ENCODE measurements at places on chromosomes 7 and 10. TPM values are rescaled to one million over a fixed set of nuclear protein-coding genes. Genes with fewer than 3 reads are reported as not detected.

GRCh38 chr10:58179238-58179637, 88.5 kb downstream of the IPMK start:
- peak; percentile 58 for DNase-seq

The ITPRIP gene
- 1.3 TPM for total RNA-seq

GRCh38 chr10:119104654-119105015, 722 bp downstream of the DENND10 start:
- DNase-seq: no peak

GRCh38 chr7:2796358-2797352, 47.5 kb downstream of the GNA12 start:
- no peak for DNase-seq

- no peak for DNase-seq
Observed at GRCh38 chr7:91251877-91252276, 12.4 kb upstream of the FZD1 start.

The GAD2 gene
- not detected for total RNA-seq

The MMRN2 gene
- 1.8 TPM for total RNA-seq

DNA sequence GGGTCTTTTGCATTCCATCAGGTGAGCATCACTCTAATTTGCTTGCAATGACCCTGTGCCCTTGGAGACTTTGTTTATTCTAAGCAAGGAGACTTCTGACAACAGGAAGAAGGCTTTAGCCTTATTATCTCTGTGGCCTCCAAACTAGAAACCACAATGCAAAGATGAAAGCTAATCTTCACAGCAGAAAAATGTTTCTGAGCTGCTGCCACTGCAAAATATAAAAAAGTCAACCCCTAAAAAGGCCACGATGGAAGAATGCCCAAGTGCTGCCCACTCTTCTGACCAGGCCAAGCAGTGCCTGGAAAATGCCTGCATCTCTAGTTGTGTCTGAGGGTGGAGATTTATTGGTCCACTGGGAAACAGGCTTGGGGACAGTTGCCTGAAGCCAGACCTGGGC, 299.9 kb downstream of the C7orf25 start:
- DNase-seq: no peak

The COPS6 gene
- 76.6 TPM for total RNA-seq

DNA sequence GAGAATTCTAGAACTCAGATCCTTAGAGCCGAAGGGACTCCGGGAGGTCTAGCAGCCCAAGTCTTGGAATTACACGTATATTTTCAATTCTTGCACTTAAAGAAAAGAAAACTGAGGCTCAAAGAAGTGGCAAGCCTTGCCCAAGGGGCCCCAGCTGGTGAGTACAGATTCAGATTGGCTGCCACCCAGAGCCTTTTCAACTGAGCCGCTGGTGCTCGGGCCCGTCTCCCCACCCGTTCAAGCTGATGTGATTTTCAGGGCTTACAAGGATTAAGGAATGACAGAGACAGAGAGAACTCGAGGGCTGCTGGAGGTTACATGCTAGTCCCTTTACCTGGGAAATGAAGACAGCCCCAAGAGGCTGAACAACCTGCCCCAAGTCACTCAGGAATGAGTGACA, 117.8 kb downstream of the ABLIM1 start:
- no peak for DNase-seq

GRCh38 chr7:26813432-26813831, 51.0 kb downstream of the SKAP2 start:
- DNase-seq: peak; percentile 63

DNA sequence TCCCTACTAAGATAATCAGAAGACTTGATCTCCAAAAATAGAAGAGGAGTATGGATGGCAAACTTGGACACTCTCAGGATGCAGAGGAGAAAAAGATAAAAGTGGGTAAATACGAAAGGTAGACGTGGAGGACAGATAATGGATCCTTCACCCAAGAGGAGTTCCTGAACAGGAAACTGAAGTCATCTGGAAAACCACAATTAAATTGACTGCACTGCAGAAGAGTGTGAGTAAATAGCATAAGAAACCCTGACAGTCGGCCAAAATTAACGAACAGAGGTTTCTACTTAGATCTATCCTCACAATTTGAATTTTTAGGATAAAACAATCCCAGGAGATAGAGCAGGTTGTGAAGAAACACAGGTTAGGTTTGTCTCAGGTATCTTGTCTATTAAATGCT, 70.5 kb downstream of the SDK1 start:
- DNase-seq: no peak

GRCh38 chr10:116056445-116057293, 216.3 kb downstream of the GFRA1 start:
- no peak for DNase-seq

The TMEM236 gene
- 0.04 TPM for total RNA-seq

DNA sequence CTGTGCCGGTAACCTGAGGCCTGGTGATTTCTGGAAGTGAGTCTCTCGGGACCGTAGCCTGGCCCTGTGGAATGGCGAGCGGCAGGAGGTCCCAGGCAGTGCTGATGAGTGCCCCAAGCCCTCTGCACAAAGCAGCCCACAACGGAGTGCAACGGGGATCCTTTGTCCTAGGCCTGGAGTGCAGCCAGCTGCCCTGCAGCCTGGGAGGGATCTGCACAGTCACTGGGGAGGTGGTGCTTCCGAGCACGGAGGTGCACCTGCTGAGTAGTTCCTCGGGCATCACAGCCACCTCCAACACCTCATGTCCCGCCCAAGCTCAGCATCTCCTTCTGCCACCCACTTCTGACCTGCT, 162.8 kb upstream of the ZMIZ1 start:
- DNase-seq: no peak

- DNase-seq: no peak
Observed at GRCh38 chr7:64551375-64552142, 11.3 kb downstream of the ZNF680 start.

DNA sequence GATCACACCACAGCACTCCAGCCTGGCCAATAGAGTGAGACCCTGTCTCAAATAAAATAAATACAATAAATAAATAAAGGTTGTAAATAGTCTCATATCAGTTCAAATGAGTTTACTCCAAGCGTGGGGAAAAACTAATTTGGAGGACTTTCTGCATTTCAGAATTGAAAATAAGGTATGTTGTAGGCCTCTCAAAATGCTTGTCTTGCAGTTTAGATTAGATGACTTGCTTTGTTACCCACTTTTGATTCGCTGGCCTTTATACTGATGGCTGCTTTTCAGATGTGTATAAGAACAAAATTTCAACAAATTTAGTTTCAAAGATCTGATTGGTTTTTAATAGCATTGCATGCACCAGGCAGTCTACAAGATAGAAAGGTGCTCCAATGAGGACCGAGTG, 2.2 kb upstream of the C10orf143 start:
- DNase-seq: no peak

DNA sequence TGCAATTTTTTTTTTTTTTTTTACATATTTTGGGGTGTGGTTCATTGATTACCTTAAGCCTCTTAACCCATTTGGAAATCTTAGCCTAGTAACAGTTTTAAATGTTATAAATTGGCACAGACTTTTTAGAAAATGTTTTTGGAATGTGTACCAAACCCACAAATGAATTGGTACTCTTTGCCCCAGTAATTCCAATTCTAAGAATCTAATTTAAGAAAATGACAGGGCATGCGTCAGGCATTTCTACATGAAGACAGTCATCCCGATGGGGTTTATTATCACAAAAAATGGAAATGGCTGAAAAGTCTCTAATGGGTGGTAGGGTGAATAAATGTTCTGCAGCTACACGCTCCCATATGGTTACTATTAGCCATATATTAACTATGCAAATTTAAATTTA, 54.9 kb downstream of the ITIH5 start:
- DNase-seq: no peak

DNA sequence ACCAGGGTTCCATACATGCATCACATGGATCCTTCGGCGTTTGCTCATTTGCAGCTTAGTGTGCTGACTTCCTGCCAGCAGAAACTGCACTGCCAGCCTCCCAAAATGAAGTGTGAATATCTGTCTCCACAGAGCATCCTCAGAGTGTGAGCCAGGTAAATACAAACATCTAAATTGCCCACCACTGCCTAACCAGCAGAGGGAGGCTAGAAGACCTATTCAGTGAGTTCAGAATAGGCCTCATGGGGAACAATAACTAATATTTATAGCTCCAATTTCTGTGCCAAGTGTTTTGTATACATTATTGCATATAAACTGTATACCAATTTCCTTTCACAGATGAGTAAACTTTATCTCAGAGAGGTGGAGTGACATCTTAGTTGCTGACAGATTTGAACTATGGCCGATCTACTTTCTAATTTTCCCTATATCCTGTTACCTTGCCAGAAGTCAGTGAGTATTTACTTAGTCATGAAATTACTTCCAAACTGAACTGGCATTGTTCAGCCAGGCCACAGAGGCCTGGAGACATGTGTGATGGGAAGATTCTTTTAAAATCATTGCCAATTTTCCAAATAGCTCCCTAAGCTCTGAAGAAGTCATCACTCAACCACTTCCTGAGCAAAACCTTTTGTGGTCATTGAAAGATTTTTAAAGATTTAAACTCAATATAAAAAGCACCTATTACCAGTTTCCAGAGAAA, 926.5 kb upstream of the GHITM start:
- peak; percentile 39 for DNase-seq

The PLXDC2 gene
- total RNA-seq: 30.3 TPM

The PLPP4 gene
- total RNA-seq: 2.6 TPM

The PILRA gene
- 0.54 TPM for total RNA-seq

GRCh38 chr7:26937306-26937705, 72.9 kb upstream of the SKAP2 start:
- no peak for DNase-seq

- DNase-seq: peak; percentile 66
Observed at GRCh38 chr10:102227050-102227449, 951 bp downstream of the ELOVL3 start.

DNA sequence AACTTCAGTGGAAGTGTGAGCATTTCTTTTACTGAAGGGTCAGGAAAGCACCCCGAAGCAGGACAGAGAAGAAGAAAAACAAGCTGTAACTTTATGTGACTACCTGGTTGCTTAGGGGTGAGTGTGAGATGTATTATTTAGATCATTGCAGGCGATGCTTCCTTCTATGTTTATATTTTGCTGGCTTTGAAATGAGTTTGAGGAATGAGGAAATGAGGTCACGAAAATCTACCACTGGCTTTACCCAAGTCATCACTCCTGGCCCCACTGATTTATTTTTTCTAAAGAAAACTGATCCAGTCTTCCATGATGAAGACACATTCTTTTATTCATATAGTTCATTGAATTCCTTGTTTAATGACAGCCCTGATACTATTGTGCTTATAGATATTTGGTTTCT, 716.6 kb upstream of the FZD8 start:
- DNase-seq: peak; percentile 46

GRCh38 chr7:18210377-18210776, 182.7 kb upstream of the PRPS1L1 start:
- DNase-seq: no peak

The DHTKD1 gene
- 7.8 TPM for total RNA-seq

- no peak for DNase-seq
Observed at GRCh38 chr7:69723663-69724062, 125.4 kb downstream of the AUTS2 start.

DNA sequence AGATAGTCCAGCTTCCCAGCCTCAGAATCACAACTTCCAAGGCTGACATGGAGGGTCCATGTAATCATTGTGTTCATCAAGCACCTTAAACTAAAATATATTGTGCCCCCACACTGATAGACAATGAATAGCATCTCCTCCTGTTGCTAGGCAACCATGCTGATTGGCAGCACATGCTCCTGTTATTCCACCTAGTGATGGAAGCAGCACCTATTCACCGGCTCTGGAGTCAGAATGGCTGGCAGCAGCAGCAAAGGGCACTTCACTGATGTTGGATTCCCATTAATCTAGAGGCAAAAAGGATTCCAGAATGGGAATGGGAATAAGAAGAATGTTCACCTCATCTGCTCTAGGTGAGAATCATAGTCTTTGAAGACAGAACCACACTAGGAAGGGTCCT, 55.0 kb downstream of the RELN start:
- DNase-seq: no peak

DNA sequence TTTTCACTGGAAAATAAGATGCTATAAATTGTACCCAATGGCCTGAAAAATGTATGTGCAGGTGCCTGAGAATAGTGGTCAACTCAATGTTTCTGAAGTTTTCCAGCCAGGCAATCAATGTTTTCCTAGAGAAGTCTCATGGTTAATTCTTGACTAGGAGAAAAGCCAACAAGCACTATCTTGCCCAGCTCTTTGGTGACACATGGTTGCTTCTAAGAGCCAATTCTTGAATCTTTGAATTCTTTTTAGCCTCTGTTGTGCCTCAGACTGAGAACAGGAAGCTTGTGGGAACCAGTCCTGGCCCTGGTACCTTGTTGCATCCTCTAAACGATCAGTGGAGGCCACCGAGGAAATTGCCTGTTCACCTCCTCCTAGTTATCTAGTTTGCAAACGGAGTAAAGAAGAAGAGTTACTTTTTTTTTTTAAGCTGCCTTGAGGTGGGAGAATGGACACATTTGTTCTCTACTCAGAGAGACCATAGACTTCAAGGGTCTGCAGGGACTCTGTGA, 144.0 kb upstream of the MKLN1 start:
- DNase-seq: no peak

The ARID5B gene
- 15.7 TPM for total RNA-seq

DNA sequence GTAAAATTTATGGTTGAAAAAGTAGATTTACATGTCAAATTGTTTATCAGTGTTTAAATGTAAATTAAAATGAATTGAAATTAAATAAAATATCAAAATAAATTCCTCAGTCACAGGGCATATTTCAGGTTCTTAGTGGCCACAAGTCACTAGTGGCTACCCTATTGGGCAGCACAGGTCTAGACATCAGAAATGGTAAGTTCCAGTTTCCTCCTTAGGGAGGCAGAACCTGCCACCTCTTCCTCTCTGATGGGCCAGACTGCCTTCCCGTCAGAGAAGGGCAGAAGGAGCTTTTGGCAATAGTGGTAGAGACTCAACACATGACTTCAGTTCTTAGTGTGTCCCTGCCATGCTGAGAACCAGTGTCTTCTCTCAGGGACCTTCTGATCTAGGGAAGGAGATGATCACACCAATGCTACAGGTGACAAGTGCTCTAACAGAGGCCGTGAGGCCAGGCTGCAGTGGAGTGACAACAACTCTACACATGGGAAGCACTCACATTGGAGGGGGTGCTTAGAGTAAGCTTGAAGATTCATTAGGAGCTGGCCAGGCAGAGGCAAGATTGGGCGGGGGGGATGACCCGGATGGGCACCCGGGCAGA, 14.4 kb upstream of the PCBD1 start:
- no peak for DNase-seq

DNA sequence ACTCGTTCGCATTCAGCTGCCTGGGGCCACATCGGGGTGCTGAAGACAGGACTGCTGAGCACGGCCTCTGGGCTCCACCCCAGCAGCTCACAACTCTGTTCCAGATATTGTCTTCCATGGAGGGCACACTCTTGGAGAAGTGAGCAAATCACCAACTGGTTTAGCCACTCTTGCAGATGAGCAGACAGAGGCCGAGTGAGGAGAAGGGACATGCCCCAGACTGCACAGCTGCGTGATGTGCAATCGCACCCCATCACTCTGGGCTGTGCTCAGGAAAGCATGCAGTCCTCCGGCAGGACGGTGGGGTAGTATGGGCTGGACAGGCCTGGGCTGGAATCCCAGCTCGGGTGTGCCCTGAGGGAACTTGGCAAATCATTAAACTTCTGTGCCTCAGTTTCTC, 111.6 kb downstream of the FAM53B start:
- DNase-seq: no peak

The PRSS58 gene
- total RNA-seq: not detected

The GSAP gene
- total RNA-seq: 2.1 TPM

- DNase-seq: no peak
Observed at GRCh38 chr10:114881417-114881816, 56.6 kb upstream of the TRUB1 start.

The SYT15B gene
- total RNA-seq: 2.7 TPM

The DPCD gene
- total RNA-seq: 62.3 TPM

- DNase-seq: no peak
Observed at GRCh38 chr10:119210633-119211032, 3.3 kb downstream of the GRK5 start.

The CTAGE4 gene
- total RNA-seq: 0.15 TPM

GRCh38 chr10:16653224-16653623, 131.5 kb upstream of the C1QL3 start:
- no peak for DNase-seq
